ENCODE measurements at places on chromosomes 1 and 21.
A peak's percentile ranks its signal among the peaks of the same experiment; 100 is the strongest.

- no peak for DNase-seq
Measured at GRCh38 chr1:207744000-207744534, 7.8 kb upstream of the CD46 start.

GRCh38 chr1:231636157-231636556, 9.6 kb downstream of the DISC1 start:
- DNase-seq = no peak

- DNase-seq = no peak
Measured at GRCh38 chr1:17731460-17731859, 23.7 kb upstream of the ACTL8 start.

DNA sequence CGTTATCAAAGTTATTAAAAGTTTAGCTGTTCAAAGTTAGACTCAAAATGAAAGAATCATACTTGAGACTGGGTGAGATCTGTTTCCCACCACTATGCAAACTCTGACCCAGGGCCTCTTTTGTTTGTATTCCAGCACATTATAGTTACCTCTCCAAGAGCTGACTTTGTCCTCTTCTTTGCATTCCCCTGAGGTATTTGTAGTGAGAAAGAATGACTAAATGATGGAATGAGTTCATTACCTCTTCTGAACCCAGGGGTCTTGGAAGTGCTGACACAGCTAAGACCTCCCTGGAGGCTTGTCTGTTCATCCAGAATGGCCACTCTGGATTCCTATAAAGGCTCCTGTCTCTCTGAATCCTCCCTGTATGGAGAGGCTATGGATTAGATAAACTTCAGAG, 62.4 kb downstream of the FGGY start:
- no peak for DNase-seq

GRCh38 chr1:67227196-67227595, 60.9 kb downstream of the IL23R start:
- no peak for DNase-seq

DNA sequence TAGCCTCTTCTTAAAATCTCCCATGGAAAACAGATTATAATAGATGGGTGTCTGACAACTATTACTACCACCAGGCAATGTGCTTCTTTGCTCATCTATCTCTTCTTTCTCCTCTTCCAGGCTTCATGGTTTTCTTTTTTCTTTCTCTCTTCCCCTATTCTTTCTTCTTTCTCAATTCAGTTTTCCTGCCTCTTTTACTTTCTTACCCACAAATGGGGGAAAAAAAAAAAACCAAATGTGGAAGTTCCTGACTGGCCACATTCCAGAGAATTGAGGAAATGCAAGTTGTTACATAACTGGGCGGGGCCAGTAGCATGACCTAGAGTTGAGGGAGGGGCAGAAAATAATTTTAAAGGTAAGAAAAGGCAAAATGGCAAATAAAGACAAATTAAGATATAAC, 10.9 kb upstream of the SMG7 start:
- peak; percentile 70 for DNase-seq

GRCh38 chr1:11929849-11930248, 3.6 kb upstream of the KIAA2013 start:
- peak; percentile 50 for DNase-seq

DNA sequence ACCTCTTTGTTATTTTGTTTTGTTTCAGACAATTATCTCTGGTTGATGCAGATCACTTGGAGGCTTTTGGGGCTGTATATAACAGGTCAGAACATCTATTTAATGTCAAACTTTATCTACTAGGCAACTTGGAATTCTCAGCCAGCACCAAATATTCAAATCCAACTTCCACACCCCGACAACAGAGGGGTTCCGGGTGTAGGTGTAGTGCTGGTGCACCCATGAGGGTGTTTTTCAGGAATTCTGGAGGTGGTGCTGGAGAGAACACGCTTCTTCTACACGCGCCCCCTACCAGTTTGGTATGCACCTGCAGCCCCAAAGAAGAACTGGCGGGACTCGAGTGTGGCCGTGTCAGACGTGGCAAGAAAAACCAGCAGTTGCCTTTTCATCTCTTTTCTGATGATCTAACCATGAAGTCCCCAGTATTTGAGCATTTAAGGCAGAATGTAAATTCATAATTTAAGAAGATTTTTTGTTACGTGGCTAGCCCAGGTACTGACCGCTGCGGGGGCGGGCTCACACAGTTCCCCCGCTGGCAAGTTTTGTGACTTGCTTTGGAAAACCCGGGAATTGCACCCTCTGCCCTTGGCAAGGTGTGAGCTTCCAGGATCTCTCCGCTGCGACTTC, 462 bp upstream of the TLCD4 start:
- no peak for DNase-seq

- no peak for DNase-seq
Measured at GRCh38 chr1:157758018-157758417, 18.9 kb downstream of the FCRL2 start.

GRCh38 chr1:172139196-172139595, 281.3 kb upstream of the C1orf105 start:
- no peak for DNase-seq
